ENCODE measurements at places on chromosomes 6 and 20. TPM values are rescaled to one million over a fixed set of nuclear protein-coding genes. Genes with fewer than 3 reads are reported as not detected.

Gene CSNK2B
- total RNA-seq: 253 TPM

Gene OR2B2
- total RNA-seq: not detected

Gene DYNLT1
- total RNA-seq: 138 TPM

Gene SMLR1
- not detected for total RNA-seq

Gene TNFRSF6B
- total RNA-seq: not detected

Gene MEP1A
- not detected for total RNA-seq

Gene C6orf136
- 25.0 TPM for total RNA-seq

Gene IL17F
- total RNA-seq: not detected

Gene CST2
- total RNA-seq: not detected

DNA sequence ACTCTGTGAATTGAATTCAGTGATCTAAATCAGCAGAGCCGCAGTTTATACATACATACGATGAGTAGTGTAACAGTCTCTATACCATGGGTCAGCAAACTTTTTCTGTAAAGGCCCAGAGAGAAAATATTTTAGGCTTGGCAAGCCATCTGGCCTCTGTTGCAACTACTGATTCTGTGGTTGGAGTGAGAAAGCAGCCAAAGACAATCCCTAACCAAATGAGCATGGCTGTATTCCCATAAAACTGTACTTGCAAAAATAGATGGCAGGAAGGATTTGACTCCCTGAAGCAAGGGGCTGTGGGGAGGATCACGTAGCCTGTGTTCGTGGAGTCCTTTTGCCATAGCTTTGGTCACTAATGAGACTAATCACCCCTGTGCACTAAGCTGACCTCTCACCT, 17.9 kb upstream of the MOCS1 start:
- DNase-seq: no peak

DNA sequence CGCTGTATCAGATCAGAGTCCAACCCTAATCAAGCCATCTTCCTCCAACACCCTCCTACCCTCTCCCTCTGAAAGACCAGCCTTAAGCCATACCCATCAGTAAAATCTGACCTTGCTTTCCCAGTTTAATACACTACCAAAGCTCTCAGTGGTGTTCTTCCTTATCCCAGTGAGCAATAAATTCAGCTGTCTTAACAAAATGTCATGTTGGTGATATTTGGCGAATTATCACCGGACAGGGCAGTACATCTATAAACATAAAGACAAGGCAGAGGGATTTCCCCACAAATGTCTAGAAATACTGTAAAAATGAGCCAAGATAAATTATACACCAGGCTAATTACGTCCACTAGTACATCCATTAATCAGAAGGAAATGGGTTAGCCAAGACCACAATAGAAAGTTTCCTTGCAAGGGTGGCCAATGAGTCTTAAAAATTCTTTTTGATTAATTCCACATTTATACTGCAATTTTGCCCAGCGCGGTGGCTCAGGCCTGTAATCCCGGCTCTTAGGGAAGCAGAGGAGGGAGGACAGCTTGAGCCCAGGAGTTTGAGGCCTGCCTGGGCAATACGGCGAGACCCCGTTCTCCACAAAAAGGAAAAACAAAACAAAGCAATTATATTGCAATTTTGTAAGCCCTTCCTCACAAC, 905 bp downstream of the RARS2 start:
- DNase-seq: no peak

GRCh38 chr6:111258010-111258409, 170.7 kb downstream of the SLC16A10 start:
- DNase-seq: no peak

DNA sequence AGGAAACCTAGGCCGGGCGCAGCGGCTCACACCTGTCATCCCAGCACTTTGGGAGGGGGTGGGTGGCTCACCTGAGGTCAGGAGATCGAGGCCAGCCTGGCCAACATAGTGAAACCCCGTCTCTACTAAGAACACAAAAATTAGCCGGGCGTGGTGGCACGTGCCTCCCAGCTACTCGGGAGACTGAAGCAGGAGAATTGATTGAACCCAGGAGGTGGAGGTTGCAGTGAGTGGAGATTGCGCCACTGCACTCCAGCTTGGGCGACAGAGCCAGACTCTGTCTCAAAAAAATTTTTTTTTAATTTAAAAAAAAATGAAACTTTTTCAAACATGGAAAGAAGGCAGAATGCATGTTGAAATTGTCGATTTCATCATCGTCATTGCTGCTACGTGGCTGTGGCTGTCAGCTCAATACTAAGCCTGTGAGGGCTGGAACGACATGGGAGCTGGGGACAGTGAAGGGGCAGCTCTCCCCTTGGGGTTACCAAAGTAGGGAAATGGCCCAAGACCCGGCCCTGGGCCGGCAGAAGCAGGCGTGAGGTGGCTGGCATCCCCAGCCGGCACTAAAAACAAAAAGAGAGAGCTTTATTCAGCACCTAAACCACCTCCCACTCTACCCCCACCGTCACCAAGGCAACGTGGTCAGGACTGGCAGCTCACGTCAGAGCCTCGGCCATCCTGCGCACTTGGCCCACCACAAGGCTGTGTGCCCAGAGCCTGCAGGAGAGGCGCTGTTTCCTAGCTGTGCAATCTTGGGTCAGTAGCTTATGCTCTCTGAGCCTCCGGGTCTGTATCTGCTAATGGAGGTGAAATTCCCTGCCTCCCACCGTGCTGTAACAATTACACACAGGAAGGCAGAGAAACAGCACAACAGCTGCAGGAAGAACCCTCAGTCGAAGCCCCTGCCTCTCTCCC, 30.8 kb downstream of the AGPAT4 start:
- no peak for DNase-seq

GRCh38 chr20:53678990-53679596, 85.5 kb upstream of the ZNF217 start:
- DNase-seq: peak; percentile 41

- no peak for DNase-seq
These were observed 70.8 kb upstream of the AGPAT4 start for GRCh38 chr6:161344626-161345025.

GRCh38 chr6:91633374-91634111, 1046.7 kb upstream of the MAP3K7 start:
- no peak for DNase-seq

DNA sequence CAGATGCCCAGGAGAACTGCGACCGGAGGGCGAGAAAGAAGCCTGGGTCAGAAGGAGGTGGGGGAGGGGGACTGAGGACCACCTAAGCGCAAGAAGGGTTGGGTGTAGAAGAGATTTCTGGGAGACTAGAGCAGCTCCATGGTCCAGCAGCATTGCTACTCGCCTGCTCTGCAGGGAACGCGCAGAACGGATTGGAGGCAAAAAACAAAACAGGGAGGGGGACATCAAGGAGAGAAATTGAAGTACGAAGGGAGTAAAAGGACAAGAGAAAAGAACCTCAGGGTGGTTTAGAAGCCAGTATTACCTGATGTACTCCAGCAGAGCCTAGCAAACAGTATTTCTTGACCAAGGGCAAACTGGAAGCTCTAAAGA, 537 bp upstream of the GABBR1 start:
- DNase-seq: peak; percentile 42

- no peak for DNase-seq
These were observed 44.1 kb downstream of the VIP start for GRCh38 chr6:152794696-152795095.

DNA sequence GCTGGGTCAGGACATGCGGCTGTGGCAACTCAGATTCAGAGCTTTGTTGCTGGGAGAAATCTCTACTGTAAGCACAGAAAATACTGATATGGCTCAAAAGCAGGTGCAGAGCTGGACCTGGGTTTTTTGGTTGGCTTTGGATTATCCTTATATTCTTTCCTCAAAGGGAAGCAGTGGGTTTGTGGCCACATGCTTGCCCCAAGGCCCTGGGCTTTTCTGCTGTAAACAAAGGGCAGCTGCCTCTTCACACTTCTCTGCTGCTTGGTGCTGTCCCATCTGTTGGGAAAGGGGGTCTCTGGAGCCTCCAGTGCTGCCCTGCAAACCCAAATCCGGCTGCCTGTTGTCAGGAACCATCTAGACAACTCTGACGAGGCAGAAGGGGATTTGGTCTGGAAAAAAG, 52.4 kb downstream of the ANKRD6 start:
- DNase-seq: no peak

- peak; percentile 75 for DNase-seq
These were observed 474.9 kb upstream of the AGPAT4 start for GRCh38 chr6:161748535-161749416.

DNA sequence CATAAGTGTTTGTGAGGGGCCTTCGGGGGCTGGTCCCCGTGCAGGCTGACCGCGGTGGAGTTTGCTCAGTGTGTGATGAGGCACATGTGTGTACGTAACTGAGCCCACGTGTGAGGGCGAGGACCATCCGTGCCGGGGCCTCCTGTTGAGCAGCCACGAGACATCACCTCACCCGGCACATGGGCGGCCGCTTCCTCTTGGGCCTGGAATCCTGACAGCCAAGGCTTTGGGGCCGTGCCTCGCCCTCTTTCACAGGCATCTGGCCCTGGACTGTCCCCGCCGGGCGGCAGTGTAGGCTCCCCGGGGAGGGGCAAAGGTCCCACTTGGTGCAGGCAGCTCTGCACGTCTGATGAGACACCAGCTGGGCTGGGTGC, 202.3 kb downstream of the DLL1 start:
- no peak for DNase-seq

DNA sequence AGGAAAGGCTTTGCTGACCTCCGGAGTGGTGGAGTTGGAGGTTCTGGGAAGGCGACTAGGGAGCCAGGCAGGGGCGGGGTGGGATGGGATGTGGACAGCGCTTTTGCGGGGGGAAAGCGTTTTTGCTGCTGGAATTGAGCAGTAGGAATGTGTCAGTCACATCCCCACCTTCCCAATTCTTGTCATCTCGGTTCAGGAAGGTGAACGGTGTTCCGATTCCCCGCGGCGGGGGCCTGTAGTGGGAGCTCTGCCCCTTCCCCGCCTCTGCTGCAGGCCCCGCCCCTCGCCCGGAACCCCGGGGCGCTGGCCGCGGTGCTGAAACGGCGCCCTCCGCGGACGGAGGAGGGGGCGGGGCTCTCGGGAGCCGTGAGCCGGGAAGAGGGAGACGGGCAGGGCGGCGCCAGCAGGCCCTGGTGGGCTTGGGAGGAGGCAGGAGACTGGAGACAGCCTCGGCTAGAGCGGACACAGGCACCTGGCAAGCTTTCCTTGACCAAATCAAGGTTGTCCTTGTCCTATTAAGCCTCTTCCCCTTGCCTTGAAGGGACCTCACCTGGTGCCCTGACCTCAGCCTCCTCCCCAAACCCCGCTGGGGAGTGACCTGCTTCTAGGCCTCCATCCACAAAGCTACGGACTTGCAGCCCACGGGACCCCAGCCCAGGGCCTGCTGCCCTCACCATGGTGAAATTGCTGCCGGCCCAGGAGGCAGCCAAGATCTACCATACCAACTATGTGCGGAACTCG, at the start of gene LHFPL5:
TSS of gene LHFPL5 (plus strand) at position 357 of the 741 bp plus-strand sequence. CDS start at position 676, 319 bp downstream.
- peak; percentile 71 for DNase-seq

- DNase-seq: peak; percentile 29
These were observed 45.7 kb downstream of the RAMACL start for GRCh38 chr6:166540631-166541331.

- no peak for DNase-seq
These were observed 308.9 kb upstream of the EXOC2 start for GRCh38 chr6:1001655-1002349.

DNA sequence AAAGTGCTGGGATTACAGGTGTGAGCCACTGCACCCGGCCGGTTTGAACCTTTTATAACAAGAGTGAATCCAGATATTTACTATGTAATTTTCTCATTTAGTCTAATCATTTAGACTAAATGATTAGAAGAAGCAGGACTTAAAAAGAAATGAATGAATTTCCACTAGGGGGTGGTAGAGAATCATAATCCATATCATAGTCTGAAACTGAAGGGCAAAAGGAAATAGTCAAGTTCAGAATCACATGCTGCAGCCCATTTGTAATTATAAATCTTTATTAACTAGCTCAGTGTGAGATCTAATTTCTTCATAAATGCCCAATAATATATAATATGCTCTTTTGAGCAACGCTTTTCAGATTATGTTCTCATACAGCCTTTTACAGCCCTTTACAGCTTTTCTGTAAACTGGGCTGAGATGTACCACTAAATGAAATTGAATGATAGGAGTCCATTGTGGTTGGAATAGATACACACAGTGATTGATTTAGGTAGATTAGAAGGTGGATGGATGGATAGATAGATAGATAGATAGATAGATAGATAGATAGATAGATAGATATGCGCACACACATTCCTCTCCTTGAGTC, 31.8 kb downstream of the PSMB9 start:
- DNase-seq: peak; percentile 79

GRCh38 chr20:57308451-57309271, 20.9 kb upstream of the SPO11 start:
- DNase-seq: no peak

DNA sequence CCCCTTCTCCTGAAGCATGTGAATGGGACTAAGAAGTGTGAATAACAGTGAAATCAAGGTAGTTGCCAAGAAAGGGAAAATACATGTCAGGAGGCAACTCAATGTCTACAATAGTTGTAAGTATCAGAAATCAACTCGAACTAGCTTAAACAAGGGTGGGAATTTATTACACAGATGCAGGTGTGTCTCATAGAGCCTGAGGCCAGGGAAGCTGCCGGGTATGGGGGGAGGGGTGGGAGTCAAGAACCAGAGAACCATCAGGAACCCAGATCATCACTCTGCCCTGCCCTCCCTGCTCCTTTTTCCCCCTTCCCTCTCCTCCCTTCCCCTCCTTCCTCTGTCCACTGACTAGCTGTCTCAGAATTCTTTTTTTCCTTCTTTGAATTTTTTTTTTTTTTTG, 34.9 kb upstream of the BMP6 start:
- DNase-seq: no peak

- DNase-seq: no peak
These were observed 132.4 kb downstream of the CDH26 start for GRCh38 chr20:60090631-60091030.

DNA sequence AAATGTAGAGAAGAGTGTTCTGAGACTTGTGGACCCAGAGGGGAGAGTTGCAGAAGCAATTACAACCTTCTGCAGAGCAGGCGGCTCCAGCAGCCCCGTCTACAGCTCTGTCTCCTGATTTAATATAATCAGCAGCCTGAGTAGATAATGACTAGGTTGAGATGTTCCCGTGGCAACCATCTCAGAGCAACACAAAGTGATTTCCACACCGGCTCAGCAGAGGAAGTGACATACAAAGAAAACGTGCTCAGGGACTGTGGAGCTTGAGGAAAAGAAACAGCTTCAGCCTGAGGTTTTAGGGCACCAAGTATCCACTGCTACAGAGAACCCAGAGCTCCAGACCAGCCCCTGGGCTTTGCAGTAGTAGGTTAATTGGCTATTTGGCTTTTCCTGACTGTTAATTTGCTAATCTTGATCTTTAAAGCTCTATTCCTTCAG, 136.4 kb downstream of the MTFR2 start:
- peak; percentile 88 for DNase-seq

GRCh38 chr6:120774275-120774674, 560.0 kb downstream of the TBC1D32 start:
- no peak for DNase-seq

DNA sequence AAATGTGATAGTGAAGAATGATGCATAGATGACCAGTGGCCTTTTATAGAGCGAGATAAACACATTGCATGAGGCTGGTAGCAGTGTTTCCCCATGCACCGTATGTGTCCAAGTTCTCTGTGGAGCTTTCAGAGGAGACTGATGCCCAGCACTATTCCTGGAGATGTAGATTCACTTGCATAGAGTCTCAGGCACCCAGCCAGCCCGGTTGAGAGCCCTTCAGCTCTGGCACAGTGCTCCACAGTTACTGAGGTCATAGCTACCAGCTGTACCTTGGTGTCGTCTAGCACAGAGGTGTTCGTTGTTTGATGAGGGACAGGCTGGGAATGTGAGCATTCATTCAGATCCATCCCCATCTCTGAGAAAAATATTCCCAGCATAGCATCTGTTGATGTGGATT, 328.9 kb downstream of the FARS2 start:
- DNase-seq: no peak

- peak; percentile 77 for DNase-seq
These were observed 16.9 kb upstream of the PTCRA start for GRCh38 chr6:42898891-42899361.

- no peak for DNase-seq
These were observed 290.5 kb upstream of the ZFP64 start for GRCh38 chr20:52482044-52482443.

Measured in A673 (cell line).